RPMI7951 (cell line): ENCODE measurements at places on chromosomes 2 and 18. TPM values are rescaled to one million over a fixed set of nuclear protein-coding genes. Genes with fewer than 3 reads are reported as not detected.

SCN9A gene
- under 0.01 and 0.12 TPM in 2 replicates for total RNA-seq

SELENOI gene
- 18.9 and 20.3 TPM in 2 replicates for total RNA-seq

PRKAG3 gene
- total RNA-seq: not detected in 2 replicates

GRCh38 chr2:214781226-214781625 lies 28.3 kb downstream of the BARD1 start:
- no peak for DNase-seq

DNA sequence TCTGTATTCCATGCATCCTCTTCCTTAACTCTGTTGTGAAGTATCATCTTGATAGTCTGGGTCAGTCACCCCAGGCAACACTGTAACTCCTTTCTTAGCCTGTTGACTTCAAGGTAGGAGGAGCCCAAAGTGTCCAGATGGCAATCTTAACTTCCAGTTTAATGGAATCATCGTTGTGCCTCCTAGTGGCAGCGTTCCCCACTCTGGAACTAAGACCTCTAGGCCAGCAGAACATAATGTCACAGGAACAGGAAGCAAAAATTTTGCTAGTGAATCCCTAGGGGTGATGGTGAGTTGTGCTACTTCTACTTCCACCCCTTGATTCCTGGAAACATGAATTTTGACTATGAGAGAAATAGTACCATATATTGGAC lies 11.7 kb downstream of the SGPP2 start:
- DNase-seq: peak; percentile 42

DNA sequence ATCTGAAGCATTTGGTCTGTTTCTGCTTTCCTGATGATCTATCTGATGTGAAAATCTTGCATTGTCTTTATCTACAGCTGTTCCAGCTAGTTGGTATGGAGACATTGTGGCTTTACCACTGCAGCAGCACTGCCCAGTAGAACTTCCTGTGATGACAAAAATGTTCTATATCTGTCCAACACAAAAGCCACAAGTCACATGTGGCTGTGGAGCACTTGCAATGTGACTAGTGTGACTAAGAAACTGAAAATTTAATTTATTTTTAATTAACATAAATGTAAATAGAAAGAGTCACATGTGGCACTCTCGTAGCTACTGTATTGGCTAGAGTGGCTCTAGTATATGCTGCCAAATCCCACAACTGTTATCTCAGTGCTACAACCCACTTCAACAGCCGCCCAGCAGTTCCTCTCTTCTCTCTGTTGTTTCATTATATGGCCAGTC lies 425.7 kb downstream of the SETBP1 start:
- DNase-seq: peak; percentile 88
